Adrenal gland (tissue), 19 donors: ENCODE measurements at places on chromosomes 5 and 9. TPM values are rescaled to one million over a fixed set of nuclear protein-coding genes. Genes with fewer than 3 reads are reported as not detected.
A peak's percentile ranks its signal among the peaks of the same experiment; 100 is the strongest.

DNA sequence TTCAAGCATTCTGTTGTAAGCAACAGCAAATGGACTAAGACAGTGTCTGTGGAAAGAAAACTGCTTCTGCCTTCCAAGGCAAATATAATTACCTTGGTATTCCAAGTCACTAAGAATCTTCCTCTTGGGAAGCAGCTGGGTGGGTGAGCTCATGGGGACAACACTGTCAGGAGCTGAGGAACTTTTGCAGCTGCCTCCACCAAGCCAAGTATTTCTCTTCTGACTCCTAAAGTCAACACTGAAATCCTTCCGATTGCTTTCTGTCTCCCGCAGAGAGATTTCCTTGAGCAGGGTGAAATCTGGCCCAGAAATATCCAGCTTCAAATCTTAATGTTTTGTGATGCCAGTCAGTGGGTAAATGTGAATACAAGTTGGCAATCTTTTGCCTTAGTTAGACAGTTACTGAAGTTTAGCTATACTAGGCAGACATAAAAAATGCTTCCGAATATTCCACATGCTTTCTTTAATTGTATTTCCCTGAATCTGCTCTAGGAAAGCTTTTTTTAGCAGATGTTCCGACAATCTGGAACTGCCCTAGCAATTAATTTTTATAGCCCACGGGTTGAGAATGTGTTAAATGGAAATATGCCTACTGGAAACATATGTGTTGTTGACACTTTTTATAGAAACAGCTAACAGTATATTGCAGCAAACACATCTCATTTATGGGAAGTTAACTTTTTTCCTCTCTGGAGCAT, 369.9 kb upstream of the DAB2 start:
- H3K4me3 ChIP-seq = no peak overlapping the region
- H3K27ac ChIP-seq = no peak overlapping the region
- no peaks in the 10 kb centered on the region for H3K27me3 ChIP-seq
- no peak for DNase-seq

GRCh38 chr9:117546894-117547678, 132.2 kb upstream of the ASTN2 start:
- H3K27me3 ChIP-seq = no peaks in the 10 kb centered on the region
- no peak overlapping the region for H3K4me3 ChIP-seq
- H3K27ac ChIP-seq = no peak overlapping the region
- DNase-seq = no peak

DNA sequence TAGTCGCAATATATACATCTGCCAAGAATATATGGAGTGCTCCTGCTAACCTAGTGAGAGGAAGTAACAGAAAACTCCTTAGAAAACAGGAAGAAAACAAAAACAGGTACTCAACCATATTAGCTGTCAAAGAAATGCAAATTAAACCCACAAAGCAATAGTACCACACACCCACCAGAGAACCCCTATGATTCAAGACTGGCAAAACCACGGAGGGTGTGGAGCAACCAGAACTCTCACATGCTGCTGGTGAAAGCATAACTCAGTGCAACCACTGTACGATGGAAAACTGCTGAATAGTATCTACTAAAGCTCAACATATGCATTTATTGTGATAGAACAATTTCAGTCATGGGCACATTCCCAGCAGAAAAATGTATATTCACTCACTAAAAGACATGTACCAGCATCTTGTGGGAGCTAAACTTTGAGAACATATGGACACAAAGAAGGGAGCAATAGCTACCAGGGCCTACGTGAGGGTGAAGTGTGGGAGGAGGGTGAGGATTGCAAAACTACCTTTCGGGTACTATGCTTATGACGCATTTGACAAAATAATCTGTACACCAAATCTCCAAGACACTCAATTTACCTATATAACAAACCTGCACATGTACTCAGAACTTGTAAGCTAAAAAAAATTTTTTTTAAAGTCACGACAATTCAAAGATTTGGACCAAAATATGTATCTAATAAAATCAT, 34.0 kb downstream of the PTPN3 start:
- DNase-seq = no peak
- no peaks in the 10 kb centered on the region for H3K27me3 ChIP-seq
- H3K4me1 ChIP-seq = peaks cover 6% of the 10 kb centered on the region
- no peak overlapping the region for H3K27ac ChIP-seq
- H3K4me3 ChIP-seq = no peak overlapping the region

DNA sequence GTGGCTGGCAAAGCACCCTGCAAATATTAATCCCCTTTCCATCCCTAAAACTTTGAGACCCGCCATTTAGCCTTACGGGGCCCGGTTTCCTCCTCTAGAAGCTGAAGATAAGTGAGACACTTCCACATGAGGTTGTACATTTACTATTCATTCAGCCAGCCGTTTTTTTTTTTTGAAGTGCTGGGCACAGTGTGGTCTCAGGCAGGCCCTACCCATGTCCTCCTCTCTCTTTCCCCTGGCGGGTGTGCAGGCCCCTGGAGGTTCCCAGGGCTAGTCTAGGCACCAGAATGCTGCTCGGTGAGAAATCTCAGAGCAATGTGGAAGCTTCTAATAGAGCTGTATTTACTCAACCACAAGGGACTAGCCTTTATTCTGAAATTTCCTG, 107.4 kb upstream of the LARP1 start:
- DNase-seq = no peak
- no peak overlapping the region for H3K27ac ChIP-seq
- H3K4me1 ChIP-seq = peaks cover 4% of the 10 kb centered on the region
- H3K27me3 ChIP-seq = no peaks in the 10 kb centered on the region
- H3K4me3 ChIP-seq = no peak overlapping the region

DNA sequence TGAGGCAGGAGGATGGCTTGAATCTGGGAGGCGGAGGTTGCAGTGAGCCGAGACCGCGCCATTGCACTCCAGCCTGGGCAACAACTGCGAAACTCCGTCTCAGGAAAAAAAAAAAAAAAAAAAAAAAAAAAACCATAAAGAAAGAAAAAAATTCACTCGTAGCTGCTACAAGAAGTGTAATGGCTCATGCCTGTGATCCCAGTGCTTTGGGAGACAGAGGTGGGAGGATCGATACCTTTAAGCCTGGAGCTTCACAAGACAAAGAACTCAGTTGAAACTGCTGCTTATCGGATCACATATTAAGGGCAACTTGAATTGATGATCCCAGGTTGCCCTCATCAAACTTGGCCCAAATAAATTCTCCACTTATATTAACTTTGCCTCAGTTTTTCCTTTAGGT, 1.0 kb upstream of the ZCCHC7 start:
- no peak for DNase-seq
- H3K27ac ChIP-seq = no peak overlapping the region
- H3K4me3 ChIP-seq = no peak overlapping the region
- H3K36me3 ChIP-seq = no peaks in the 10 kb centered on the region
- H3K4me1 ChIP-seq = peaks cover 20% of the 10 kb centered on the region
- H3K27me3 ChIP-seq = no peaks in the 10 kb centered on the region

DNA sequence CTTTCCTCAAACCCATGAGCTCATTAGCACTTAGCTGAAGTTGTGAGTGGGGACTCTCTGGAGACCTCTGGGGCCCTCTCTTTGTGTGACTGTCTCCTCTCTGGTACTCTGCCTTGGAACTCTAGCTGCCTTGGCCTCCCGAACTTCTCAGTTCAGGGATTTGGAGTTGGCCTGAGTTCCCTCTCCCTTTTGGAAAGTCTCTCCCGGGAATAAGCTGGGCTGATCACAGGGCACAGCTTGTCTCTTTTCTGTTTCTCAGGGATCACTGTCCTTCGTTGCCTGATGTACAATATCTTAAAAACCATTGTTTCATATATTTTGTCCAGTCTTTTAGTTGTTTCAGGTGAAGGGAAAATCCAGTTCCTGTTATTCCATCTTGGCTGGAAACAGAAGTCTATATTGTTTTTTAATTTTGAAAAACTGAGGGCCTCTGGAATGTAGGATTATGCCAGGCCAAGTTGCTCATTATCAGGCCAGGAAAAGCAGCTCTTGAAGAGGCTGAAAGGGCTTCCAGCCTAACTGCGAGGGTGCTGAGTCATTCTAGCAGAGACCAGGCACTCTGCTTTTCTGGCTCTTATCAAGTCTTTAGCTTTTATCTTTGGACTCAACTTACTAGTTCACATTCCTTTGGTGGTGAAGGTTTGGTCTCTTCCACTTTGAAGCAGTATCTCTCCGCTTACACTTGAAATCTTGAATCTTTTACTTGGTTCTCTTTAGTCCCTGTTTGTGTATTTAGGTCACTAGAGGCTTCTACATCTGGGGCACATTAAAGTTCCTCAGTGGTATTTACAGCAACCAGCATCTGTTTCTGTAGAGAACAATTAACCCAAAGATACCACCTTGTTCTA, 8.4 kb upstream of the RGS3 start:
- H3K27ac ChIP-seq = peak overlapping the region; percentile 81
- peak; percentile 86 for DNase-seq

DNA sequence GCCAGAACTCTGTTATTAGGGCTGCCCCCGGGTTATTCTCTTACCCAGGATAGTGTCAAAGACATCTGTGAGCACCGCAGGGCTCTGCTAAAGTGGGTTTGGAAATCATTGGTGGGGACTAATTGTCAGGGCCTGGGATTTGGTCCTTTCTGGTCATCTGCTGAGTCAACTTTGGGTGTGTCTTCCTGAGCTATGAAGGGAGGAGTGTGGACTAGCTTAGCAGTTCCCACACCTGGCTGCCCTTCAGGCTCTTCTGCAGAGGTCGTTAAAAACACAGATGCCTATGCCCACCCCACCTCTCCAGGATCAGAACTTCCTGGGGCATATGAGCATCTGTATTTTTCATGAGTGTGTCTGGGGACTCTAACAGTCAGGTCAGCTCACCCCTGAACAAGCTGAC, 352.2 kb downstream of the SLIT3 start:
- H3K27ac ChIP-seq = no peak overlapping the region
- DNase-seq = no peak
- H3K4me1 ChIP-seq = no peaks in the 10 kb centered on the region

- no peaks in the 10 kb centered on the region for H3K36me3 ChIP-seq
- H3K27me3 ChIP-seq = no peaks in the 10 kb centered on the region
- DNase-seq = no peak
- no peaks in the 10 kb centered on the region for H3K4me1 ChIP-seq
- H3K4me3 ChIP-seq = no peak overlapping the region
Observed at GRCh38 chr9:8206720-8207119, 407.1 kb upstream of the DMAC1 start.

DNA sequence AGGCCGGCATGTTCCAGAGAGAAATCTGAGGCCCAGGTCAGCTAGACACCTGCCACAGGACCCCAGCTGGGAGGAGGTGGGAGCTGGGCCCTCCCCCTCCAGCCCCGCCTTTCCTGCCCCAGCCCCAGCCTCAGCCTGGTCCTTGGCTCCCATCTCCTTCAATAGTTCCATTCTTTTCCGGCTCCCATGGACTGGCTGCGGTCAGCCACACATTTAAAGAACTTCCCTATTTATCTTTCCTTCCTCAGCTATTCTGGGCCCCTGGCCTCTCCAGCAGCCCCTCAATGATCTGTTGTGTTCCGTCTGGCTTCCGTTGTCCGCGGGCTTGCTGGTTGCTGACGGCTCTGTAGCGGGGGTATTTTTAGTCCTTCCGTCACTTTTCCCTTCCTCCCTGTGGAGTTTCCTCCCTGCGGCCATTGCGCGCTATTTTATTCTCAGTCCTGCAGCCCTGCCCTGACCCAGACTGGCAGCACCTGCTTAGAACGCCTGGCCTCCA, 73.8 kb downstream of the AMBP start:
- DNase-seq = peak; percentile 60
- peak overlapping the region; percentile 52 for H3K27ac ChIP-seq
- H3K4me3 ChIP-seq = no peak overlapping the region

DNA sequence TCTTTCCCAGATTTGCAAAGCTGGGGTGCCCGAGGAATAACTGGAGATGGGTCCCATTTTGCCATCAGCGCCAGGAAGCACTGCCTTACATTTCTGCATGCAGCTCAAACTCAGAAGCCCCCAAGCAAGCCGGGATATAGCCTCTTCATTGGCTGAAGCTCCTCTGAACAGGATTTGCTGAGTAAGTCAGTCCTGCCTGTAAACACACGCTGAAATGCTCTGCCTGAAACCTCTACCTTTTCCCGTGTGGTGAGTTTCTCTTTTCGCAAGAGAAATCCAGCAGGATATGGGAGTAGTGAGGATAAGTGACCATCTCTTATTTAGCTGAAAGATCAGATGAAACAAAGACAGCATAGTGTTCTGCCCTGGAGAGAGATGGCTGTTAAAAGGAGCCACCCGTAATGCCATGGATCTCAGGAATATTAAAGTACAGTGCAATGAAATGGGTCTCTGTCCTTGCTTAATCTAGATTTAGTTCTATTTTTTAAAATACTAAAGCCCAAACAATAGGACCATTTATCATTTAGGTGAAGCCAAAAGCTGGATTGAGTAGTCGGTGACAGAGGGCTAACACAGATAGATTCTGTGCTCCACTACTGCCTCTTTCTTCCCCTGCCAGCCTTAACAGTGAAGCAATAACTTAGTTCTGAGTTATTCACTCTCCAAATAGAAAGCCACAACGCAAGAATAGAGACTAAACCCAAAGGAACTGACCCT, 177.5 kb upstream of the PPP2R2B start:
- no peak overlapping the region for H3K4me3 ChIP-seq
- no peaks in the 10 kb centered on the region for H3K36me3 ChIP-seq
- no peaks in the 10 kb centered on the region for H3K4me1 ChIP-seq
- no peak for DNase-seq

DNA sequence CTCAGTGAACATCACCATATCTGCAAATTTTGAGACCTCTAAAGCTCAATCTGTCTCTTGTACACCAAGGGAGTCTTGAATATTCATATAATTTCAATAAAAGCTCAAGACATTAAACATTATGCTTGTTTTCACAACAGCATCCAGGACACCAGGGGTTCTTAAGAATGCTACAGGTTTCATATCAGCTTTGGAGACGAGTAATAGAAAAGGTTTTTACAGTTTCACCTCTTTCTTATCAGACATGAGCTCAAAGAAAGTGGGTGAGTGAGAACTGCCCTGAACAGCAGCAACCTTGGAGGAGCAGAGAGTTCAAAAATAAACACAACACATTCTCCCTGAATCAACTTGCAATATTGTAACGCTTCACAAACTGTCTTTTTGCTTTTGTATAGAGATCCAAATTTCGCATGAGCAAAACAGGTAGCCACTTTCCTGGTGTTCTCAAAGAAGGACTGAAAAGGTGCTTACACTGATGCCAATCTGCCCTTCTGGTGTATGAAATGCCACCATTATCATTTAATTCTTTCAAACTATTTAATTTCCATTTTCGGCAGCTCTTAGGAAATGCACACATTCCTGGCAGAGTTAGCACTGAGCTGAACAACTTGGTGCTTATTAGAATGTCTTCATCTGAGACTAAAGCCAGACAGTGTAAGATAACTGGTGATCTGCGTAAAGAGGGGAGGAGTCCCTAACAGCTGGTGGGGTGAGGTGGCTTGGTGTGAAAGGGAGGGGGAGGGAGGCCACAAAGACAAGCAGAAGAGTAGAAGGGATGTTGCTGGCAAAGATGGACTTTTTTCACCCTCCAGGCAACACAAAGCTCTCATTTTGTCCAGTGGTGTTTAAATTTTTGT, 535.3 kb downstream of the PDE4D start:
- no peak for DNase-seq
- H3K4me3 ChIP-seq = no peak overlapping the region
- H3K4me1 ChIP-seq = no peaks in the 10 kb centered on the region
- no peak overlapping the region for H3K27ac ChIP-seq

The SEMA4D gene
- total RNA-seq = 27.8 TPM

The PCDHB3 gene
- total RNA-seq = 2.2 TPM

The IL31RA gene
- not detected for total RNA-seq

The OMD gene
- total RNA-seq = 7.6 TPM

The ZFAND5 gene
- total RNA-seq = 119 TPM

The DBH gene
- total RNA-seq = 3.9 TPM
